ENCODE measurements at places on chromosomes 3 and 15.

- no peak for DNase-seq
These were observed 28.2 kb downstream of the CLEC3B start for GRCh38 chr3:45054196-45054857.

- DNase-seq = no peak
These were observed 157.2 kb upstream of the MITF start for GRCh38 chr3:69582044-69582443.

DNA sequence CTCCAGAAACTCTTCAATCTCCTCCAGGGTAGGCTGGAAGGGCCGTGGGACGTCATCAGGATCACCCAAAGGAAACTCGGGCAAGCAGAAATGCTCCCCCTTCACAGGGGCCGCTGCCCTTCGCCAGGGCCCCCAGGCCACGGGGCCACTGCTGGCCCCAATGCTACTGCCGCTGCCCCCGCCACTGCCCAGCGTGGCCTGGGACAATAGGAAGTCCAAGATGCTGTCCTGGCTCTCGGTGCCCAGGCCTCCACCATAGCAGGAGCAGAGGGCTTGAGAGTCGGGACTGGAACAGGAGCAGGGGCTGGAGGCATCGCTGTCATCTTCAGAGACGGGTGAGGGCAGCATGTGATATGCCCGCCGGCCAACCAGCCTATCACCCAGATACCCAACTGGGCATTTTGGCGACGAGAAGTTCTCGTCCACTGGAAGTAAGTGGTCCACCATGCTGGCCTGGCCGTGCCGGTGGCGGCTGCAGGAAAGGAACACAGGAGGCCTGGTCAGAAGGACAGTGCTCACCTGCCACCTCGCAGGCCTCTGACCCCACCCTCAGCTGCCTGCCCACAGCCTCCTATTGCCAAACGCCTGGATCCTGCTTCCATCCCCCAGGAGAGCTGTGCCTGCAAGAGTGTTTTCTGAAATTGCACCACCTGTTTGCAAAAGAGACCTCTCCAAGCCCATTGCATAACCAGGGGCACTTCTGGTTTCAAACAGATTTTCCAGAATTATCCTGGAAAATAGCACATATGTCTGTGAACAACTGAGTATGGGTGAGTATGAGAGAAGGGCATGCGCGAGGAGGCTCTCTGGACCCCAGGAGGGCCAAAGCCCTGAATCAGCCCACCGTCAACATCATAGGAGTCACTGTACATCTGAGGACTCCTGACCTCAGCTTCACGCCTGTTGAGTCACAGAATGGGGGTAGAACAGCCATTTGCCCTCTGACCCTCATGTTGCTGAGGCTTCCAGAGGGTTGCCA is 4.4 kb downstream of the KLF15 start:
- DNase-seq = no peak

GRCh38 chr3:71214797-71215196 is 368.7 kb downstream of the FOXP1 start:
- DNase-seq = no peak

DNA sequence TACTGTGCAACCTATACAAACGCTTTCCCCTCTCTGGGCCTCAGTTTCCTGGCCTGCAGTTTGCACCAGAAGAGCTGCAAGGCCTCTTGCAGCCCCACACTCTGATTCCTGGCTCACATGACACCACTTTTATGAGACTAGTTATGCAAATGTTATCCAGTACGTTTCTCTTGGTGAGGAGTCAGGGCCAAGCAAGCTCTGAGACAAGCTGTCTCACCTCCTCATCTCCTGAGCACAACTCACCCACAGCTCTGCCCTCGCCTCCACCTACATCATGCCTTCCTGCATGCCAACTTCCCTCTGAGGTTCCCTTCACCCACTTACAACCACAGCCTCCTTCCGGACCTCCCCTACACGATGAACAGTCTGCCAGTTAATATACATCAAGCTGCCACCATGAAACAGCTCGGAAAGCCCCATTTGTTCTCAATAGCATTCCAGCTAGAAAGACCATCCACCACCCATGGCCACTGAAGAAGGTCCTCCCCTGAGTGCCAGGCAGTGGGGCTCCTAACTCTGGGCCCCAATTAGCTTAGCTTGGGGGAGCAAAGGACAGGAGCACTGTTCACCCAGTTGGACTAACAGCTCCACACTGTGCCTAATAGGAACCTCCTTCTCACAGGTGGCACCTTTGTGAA is 25.0 kb downstream of the CRYGS start:
- DNase-seq = no peak

DNA sequence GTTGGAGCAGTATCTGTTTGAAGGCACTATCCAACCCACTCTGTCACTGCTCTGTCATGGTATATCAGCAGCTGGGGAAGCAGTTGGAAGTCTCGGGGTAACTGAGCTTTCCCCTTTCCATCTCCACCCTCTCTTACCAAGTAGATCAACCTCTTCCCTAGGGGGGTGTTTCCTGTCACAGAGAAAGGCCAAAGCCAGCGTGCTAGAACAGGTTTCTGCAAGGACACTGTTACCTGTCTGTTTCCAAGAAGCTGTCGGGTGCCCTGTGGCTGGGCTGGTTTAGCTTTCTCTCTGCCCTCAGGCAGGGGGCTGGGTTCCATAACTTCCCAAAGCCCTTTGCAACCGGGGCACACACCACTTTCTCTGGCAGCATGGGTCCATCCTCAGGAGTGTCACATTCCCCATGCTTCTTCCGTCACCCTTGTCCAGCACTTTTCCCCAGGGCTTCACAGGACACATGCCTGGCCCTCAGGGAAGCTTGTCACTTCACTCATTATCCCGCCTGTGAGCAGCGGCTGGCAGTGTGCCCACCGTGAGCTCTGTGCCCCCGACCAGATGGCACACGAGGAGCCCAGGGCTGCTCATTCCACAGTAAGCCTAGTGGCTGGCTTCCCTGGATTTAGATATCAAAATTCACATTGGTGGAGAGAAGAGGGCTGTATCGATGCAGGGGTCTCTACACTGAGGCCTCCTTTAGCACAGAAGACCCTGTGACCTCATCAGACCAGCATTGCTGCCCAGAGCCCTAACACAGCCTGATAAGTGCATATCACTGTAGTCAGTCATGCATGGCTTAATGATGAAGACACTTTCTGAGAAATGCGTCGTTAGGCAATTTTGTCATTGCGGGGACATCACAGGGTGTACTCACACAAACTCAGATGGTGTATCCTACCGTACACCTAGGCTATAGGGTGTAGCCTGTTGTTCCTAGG is 205.8 kb downstream of the SLCO3A1 start:
- no peak for DNase-seq

DNA sequence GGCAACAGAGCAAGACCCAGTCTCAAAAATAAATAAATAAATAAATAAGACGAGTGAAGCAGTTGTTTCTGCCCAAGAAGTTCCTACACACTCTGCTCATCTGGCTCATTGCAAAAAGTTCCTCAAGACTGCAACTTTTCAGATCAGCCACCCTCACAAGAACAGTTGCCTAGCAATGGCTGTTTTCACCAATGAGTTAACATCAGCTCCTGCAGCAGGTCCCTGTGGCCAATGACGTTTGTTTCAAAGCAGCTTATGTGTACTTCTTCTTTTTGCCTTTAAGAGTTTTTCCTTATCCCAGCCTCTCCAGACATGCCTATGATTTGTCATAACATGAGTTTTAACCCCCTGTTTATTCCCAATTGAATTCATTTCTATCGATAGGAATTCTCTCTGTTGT is 118.4 kb upstream of the SPRED1 start:
- no peak for DNase-seq

GRCh38 chr15:48510976-48511375 is 134.5 kb downstream of the FBN1 start:
- DNase-seq = no peak
